Thymus (tissue), 14 donors: ENCODE measurements at places on chromosomes 16 and 17. TPM values are rescaled to one million over a fixed set of nuclear protein-coding genes. Genes with fewer than 3 reads are reported as not detected.

GRCh38 chr17:48037036-48037837 is at the start of gene COPZ2:
TSS of gene COPZ2 (minus strand) at chr17:48037797. CDS start at chr17:48037777, 20 bp downstream.
- peaks cover 4% of the 10 kb centered on the region for H3K4me1 ChIP-seq
- H3K36me3 ChIP-seq: no peaks in the 10 kb centered on the region
- no peak for DNase-seq
- peak within 1 kb of the TSS; percentile 39 for H3K4me3 ChIP-seq
- H3K27me3 ChIP-seq: peaks cover 87% of the 10 kb centered on the region
- no peak within 1 kb of the TSS for H3K27ac ChIP-seq

- H3K27me3 ChIP-seq: peaks cover 4% of the 10 kb centered on the region
- H3K4me1 ChIP-seq: no peaks in the 10 kb centered on the region
- peaks cover 9% of the 10 kb centered on the region for H3K36me3 ChIP-seq
- no peak for DNase-seq
- peak overlapping the region; percentile 31 for H3K27ac ChIP-seq
These were observed 6.2 kb upstream of the DUSP14 start for GRCh38 chr17:37483311-37484039.

GRCh38 chr17:21075739-21076085 is 32.9 kb upstream of the USP22 start:
- DNase-seq: no peak
- no peaks in the 10 kb centered on the region for H3K27me3 ChIP-seq
- no peak overlapping the region for H3K27ac ChIP-seq

DNA sequence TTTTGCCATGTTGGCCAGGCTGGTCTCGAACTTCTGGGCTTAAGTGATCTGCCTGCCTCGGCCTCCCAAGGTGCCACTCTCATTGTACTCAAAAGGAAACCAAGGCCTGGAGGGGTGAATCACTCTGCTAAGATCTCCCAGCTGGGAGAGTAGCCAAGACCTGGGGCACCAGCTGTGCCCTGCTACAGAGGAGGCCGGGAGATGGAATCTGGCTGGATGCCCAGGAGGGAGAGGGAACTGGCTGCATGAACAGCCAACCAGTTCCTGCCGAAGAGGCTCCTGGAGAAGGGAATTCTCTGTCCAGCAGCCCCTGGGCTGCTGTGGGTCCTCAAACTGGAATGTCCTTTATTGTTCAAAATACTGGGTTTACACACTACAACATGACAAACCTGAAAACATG is 238.7 kb upstream of the CIBAR2 start:
- H3K4me3 ChIP-seq: no peak overlapping the region
- H3K27me3 ChIP-seq: no peaks in the 10 kb centered on the region
- no peaks in the 10 kb centered on the region for H3K36me3 ChIP-seq
- no peaks in the 10 kb centered on the region for H3K4me1 ChIP-seq
- H3K27ac ChIP-seq: no peak overlapping the region
- no peak for DNase-seq

DNA sequence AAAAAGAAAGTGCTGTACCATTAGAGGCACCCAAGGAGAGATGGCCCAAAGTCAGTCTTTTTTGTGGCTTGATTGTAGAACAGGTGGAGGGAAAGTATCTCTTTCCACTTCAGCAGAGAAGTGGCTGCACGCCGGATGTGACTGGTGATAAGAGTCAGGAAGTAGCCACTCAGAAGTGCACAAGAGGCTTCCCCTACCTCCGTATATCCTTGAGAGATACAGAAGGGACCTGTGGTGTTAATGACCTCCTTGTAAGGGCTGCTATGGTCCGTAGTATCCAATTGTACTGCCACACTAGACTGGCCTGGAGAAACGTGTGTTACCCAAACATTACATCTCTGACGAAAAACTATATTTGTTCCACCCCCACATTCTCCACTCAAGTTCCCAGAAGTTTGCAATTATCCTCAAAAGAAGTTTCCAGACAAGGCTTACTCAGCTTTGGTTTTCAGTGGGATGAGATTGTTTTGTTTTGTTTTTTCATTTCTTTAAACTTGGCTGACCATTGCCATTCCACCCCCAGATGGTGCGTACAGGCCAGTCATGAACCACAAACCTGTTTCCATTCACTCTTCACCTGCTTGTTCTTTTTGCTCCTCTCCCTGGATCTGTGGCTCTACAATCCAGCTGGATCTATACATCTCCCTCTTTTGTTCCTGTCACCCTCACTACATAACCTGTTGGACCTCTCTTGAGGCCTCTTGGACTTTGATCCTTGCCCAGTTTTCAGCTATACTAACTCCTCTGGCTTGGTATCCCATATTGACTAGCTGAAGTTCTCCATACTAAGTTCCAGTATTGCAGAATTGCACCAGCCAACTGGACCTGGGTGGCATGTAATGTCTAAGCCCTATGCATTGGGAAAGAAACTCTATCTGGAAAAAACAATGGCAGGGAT is 20.7 kb upstream of the MED13 start:
- H3K27me3 ChIP-seq: no peaks in the 10 kb centered on the region
- no peak overlapping the region for H3K27ac ChIP-seq
- H3K4me1 ChIP-seq: peaks cover 8% of the 10 kb centered on the region
- DNase-seq: no peak

- DNase-seq: no peak
- H3K36me3 ChIP-seq: peaks cover 61% of the 10 kb centered on the region
- H3K27ac ChIP-seq: no peak overlapping the region
- H3K4me1 ChIP-seq: peaks cover 4% of the 10 kb centered on the region
These were observed 4.1 kb upstream of the CD2BP2 start for GRCh38 chr16:30358990-30359870.

Gene GAS7
- 9.7 TPM for total RNA-seq

Gene VAT1L
- 0.24 TPM for total RNA-seq

Gene CA5A
- 0.09 TPM for total RNA-seq

DNA sequence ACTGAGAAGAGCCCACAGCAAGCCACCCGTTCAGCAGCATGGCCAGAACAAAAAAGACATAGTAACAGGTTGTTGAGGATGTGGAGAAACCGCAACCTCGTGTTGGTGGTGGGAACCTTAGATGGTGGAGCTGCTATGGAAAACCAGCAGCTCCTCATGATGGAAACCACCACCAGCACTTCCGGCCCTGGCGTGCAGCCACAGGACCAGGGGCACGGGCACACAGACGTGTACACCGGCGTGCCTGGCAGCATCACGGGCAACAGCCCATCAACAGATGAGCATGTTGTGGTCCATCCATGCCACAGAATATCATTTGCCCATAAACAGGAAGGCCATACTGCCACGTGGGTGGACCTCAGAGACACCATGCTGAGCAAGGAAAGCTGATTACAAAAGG is 11.9 kb downstream of the CTU2 start:
- H3K4me3 ChIP-seq: no peak overlapping the region
- peaks cover 96% of the 10 kb centered on the region for H3K36me3 ChIP-seq
- no peak for DNase-seq
- no peaks in the 10 kb centered on the region for H3K27me3 ChIP-seq
- no peaks in the 10 kb centered on the region for H3K4me1 ChIP-seq
- H3K27ac ChIP-seq: no peak overlapping the region

- H3K27me3 ChIP-seq: peaks cover 39% of the 10 kb centered on the region
- peak; percentile 30 for DNase-seq
- peak overlapping the region; percentile 45 for H3K4me3 ChIP-seq
- peaks cover 30% of the 10 kb centered on the region for H3K36me3 ChIP-seq
- peaks cover 31% of the 10 kb centered on the region for H3K4me1 ChIP-seq
These were observed 693 bp downstream of the CLDN7 start for GRCh38 chr17:7261379-7262191.

DNA sequence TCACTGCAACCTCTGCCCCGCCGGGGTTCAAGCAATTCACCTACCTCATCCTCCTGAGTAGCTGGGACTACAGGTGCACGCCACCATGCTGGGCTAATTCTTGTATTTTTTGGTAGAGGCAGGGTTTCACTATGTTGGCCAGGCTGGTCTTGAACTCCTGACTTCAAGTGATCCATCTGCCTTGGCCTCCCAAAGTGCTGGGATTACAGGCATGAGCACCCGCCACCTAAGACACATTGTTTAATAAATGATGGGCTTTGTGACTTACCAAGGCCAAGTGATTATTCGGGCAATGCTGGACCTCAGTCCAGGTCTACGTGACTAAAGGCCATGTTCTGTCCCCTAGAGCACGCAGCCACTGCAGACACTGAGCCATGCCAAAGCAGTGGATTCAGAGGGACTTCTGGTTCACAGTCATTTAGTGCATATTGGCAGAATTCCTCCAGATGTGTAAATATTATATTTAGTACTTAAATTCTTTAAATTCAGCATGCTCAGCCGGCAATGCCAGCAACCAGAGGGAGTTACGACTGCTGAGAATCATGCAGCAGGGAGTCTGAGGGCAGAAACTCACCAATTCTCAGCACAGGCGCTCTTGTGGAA is 4.8 kb upstream of the ERCC4 start:
- no peaks in the 10 kb centered on the region for H3K36me3 ChIP-seq
- no peak overlapping the region for H3K27ac ChIP-seq
- H3K4me3 ChIP-seq: no peak overlapping the region
- no peaks in the 10 kb centered on the region for H3K4me1 ChIP-seq

DNA sequence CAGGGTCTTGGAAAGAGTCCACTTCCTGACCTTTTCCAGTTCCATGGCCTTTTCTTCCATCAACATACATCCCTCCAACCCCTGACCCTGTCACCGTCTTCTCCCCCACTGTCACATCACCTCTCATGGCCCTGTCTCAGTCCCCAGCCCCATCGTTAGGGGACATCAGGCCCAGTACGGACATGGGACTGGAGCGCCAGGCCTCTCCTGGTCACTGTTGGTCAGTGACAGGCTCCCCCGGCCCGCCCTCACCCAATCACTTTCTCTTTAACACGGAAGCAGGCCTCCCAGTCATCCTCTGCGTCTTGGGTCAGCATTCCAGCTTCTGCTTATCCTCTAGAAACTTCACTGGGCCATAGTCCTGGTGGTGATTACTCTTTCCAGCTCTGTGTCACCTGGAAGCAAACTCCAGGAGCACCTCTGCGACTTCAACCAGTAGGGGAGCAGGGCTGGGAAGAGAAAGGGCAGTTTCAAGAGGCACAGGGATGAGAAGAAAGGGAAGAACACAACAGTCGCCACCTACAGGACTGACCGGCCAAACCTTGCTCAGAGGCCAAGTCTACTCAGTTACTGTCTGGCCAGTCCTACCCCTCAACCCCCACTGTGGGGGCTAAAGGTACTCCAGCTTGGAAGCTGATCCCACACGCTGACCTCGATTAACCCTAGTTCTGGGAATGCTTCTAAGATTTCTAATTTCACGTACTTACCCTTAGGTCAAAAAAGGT is 15.9 kb upstream of the ICAM2 start:
- peaks cover 7% of the 10 kb centered on the region for H3K36me3 ChIP-seq
- DNase-seq: no peak
- H3K4me3 ChIP-seq: no peak overlapping the region
- H3K4me1 ChIP-seq: no peaks in the 10 kb centered on the region

DNA sequence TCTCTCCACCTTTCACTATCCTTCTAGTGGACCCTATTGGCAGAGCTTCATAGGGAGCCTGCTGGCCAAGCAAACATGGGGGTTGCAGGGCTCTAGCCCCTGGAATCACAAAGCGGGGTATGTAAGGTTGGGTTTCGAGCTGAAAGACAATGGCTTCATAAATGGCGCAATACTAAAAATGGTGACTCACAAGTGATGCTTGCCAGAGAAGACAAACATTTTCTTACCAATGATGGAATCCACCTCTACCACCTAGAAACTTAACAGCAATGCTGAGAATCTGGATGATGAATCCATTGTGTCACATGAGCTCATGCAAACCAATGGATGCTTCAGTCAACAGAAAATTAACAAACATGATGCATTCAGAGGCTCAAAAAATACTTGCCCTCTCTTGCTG is 375.3 kb upstream of the PSMD7 start:
- H3K36me3 ChIP-seq: no peaks in the 10 kb centered on the region
- no peak overlapping the region for H3K4me3 ChIP-seq
- no peak overlapping the region for H3K27ac ChIP-seq
- H3K27me3 ChIP-seq: no peaks in the 10 kb centered on the region
- no peak for DNase-seq

Gene CACNG5
- total RNA-seq: 0.05 TPM

GRCh38 chr17:40069751-40070708 is 7.3 kb downstream of the THRA start:
- peaks cover 7% of the 10 kb centered on the region for H3K36me3 ChIP-seq
- H3K4me3 ChIP-seq: no peak overlapping the region
- no peaks in the 10 kb centered on the region for H3K27me3 ChIP-seq
- peaks cover 85% of the 10 kb centered on the region for H3K4me1 ChIP-seq

DNA sequence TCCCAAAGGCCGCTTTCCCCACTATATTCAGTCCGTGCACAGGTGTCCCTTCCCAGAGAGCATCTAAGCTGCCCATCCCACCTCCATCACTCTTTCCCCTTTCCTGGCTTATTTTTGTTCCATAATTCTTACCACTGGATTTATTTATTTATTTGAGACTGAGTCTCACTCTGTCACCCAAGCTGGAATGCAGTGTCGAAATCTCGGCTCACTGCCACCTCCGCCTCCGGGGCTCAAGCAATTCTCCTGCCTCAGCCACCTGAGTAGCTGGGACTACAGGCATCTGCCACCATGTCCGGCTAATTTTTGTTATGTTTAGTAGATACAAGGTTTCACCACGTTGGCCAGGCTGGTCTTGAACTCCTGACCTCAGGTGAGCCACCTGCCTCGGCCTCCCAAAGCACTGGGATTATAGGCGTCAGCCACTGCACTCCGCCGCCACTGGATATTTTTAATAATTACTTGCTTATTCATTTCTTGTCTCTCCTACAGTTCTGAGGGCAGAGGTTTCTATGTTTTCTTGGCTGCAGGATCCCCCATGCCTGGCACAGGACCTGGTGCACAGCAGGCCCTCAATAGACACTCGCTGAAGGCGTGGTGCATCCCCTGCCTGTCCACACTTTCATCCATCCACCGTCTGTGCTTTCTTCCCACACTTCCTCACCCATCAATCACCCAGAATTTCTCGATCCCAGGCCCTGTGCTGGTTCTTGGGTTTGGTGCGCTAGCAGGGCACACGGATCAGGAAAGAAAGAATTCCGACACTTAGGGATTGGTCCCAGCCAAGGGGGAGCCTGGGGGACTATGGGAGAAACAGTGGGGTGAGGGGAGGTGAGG is 9.9 kb upstream of the ADGRG1 start:
- H3K27me3 ChIP-seq: no peaks in the 10 kb centered on the region
- no peak for DNase-seq
- H3K4me1 ChIP-seq: peaks cover 39% of the 10 kb centered on the region

DNA sequence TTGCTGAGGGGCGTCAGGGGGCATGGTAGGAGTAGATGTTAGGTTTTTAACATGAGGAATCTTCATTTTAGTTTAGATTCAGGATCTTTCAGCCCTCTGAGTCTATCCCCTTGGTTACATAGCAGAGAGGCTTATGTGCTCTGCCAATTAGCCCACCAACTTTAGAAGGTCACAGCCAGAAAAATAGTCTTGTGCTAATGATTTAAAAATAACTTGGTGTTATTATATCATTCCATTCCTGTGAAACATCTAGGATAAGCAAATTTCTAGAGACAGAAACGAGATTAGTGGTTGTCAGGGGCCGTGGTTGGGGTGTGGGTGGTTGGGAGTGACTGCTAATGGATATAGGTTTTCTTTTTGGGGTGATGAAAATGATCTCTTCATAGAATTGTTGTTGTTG is 183.7 kb downstream of the SNX29 start:
- H3K36me3 ChIP-seq: peaks cover 3% of the 10 kb centered on the region
- H3K27me3 ChIP-seq: no peaks in the 10 kb centered on the region
- H3K4me3 ChIP-seq: no peak overlapping the region
- H3K27ac ChIP-seq: no peak overlapping the region
- no peaks in the 10 kb centered on the region for H3K4me1 ChIP-seq
- DNase-seq: no peak

Gene CDR2L
- 0.57 TPM for total RNA-seq

Gene ASPHD1
- 0.09 TPM for total RNA-seq

Gene CNGB1
- 0.19 TPM for total RNA-seq

Gene HSD17B2
- 0.19 TPM for total RNA-seq

GRCh38 chr16:25838724-25839186 is 147.0 kb downstream of the HS3ST4 start:
- H3K27ac ChIP-seq: no peak overlapping the region
- no peaks in the 10 kb centered on the region for H3K36me3 ChIP-seq
- no peaks in the 10 kb centered on the region for H3K4me1 ChIP-seq
- H3K27me3 ChIP-seq: no peaks in the 10 kb centered on the region
- no peak overlapping the region for H3K4me3 ChIP-seq
- peak; percentile 24 for DNase-seq
